Epithelial cell of prostate (primary cell): ENCODE measurements at places on chromosomes 1 and 21.

DNA sequence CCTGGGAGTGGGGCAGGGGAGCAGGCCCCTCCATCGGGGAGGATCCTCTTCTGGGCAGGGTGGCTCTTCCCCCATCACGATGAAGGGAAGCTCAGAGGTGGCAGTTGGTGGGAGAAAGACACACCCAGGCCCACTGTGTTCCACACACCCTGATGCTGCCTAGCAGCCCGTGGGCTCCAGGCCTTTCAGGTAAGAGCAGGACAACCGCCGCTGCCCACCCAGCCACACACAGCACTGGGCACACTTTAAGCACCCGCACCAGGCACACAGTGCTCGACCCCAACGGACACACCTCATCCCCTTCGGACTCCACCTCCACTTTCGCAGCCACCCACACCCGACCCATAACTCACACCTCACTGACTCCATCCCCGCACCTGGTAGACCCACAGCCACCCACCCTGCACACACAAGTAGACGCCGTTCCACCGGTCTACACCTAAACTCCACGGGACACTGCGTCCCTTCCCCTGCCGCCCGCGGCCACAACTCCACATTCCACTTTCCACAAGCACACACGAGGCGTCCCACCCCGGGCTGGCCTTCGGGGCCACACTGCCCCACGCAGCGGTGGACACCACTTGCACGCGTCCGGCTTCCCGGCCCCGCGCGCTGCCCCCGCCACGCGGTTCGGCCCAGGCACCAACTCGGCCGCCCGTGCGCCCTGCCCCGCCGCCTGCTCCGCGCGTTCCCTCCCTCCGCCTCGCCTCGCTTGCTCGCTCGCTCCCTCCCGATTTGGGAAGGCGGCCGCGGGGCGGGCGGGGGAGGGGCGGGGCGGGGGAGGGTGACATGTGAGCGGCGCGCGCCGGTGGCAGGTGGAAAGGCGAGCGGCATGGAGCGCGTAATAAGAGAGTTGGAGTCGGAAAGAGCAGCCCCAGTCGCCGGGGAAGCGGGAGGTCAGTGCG, at the start of gene KCNQ4:
TSS of gene KCNQ4 (plus strand) at position 787 of the 905 bp plus-strand sequence. CDS start 307 bp downstream, outside the sequence.
- no peak for DNase-seq

GRCh38 chr21:15839026-15839425, 109.2 kb downstream of the USP25 start:
- no peak for DNase-seq

DNA sequence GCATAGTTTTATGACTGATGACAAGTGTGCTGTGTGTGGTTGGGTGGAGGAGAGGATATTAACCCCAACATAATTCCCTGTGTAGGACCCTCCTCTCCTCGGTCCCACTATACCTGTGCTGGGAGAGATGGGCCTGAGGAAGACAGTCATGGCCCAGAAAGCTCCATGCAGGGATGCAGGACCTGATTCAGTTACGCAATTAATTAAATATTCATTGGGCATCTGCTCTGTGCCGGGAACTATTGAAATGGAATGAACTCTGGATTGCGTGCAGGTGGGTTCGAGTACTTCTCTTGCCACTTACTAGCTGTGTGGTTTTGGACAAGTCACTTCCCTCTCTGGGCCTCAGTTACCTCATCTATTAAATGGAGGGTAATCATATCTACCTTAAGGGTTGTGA, 74.6 kb downstream of the CD247 start:
- no peak for DNase-seq

- peak; percentile 3 for DNase-seq
These were observed 553.6 kb downstream of the PTPRU start for GRCh38 chr1:29789910-29790247.

GRCh38 chr21:44260791-44261631, 686 bp downstream of the DNMT3L start:
- DNase-seq, result no peak

DNA sequence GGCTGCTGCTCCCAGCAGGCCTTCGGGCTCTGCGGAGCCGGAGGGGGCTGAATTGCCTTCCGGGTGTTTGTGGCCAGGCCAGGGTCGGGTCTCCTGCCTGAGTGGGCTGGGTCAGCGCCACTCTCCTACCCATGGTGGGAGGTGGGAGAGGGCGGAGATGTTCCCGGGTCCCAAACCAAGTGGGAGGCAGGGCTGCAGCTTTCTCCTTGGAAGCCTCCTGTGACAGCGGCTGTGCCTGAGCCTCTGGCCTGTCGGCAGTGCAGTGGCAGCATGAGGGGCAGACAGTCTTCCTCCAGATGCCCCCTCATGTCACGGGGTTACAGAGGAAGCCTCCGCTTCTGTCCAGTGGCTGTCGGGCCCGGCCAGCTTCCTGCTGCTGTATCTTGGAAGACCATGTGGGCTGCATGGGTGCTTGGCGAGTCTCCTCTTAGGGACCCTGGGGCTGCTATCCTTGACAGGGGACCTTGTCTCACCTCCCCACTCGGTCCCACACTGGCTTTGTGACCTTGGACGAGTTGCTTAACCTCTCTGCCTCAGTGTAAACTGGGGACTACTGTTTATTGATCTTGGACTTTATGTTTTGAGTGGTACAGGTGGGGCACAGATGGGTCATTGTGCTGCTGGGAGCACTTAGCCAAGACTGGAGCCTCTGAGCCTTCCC, 4.3 kb downstream of the SKI start:
- no peak for DNase-seq

DNA sequence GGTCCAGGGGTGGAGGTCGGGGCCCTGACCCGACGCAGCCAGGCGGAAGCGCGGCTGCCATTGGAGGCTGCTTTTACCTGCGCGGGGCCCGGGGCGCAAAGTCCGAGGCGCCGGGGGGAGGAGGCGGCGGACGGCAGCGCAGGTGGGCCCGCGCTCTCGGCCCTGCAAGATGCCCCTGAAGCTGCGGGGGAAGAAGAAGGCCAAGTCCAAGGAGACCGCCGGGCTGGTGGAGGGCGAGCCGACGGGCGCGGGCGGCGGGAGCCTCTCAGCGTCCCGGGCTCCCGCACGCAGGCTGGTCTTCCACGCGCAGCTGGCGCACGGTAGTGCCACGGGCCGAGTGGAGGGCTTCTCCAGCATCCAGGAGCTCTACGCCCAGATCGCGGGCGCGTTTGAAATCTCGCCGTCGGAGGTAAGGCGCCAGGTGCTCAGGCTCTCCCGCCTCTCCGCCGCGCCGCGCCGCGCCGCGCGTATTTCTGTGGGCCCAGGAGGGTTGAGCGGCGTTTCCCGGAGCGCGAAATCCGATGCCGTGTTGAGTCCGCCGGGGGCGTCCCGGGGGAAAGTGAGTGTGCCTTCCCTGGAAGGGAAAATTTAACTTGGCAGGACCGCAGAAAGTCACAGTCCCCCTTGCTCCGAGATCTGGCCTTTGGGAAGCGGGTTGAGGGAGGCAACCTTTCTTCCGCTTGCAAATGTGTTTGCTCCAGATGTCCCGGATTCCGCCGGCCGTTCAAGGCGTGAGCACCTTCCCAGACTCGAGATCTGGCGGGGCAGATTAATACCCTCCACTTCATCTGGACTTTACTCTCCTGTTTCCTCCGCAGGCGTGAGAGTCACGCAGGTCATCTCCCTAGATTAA, at the start of gene GIPC2:
TSS of gene GIPC2 (plus strand) at position 41 of the 853 bp plus-strand sequence. CDS start at position 170, 129 bp downstream.
- no peak for DNase-seq

DNA sequence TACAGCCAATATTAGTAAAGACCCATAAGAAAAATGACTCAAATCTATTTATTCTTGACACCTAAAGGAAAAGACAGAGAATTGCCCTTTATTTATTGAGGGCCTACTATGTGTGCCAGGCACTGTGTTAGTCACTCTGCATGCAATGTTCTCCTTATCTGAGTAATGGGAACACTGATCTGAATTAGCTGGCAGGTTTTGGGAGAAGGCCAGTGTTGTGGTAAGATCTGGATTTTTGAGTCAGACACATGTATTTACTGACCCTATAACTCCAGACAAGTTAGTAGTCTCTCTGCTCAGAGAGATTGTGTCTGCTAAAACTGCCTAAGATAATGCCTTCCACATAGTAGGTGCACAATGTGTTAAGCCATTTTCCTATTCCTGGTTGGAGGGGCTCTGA, 17.3 kb downstream of the LCE4A start:
- no peak for DNase-seq

DNA sequence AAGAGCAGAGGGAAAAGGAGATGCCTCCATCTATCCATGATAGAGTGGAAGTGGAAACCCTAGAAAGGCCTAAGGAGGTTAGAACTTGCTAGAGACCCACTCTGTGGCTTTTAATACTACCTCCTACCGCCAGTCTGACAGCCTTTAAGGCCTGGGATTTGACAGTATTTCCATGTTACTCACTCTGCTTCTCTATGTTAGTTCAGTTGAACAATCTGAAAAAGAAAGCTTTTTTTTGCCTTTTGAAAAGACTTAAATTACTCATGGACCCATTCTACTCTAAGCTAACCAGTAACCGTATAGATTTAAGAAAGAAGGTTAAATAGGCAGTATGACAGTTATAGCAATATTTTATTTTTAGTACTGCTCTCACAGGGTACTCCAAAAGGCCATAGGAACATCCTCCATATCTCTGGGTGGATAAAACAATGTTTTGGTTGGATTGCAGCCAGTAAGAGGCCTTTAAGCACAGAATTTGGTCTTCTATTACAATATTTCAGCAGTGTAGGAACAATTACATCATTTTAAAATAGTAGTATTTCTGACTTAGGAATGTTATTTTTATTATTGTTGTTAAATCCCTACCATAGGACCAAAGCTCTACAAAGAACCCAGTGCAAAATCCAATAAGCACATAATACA, 15.9 kb upstream of the GPR25 start:
- DNase-seq, result no peak
